Large intestine (tissue), 12 donors: ENCODE measurements at places on chromosomes 7 and 10. TPM values are rescaled to one million over a fixed set of nuclear protein-coding genes. Genes with fewer than 3 reads are reported as not detected.
A peak's percentile ranks its signal among the peaks of the same experiment; 100 is the strongest.

- no peak for DNase-seq
These were observed 264.0 kb upstream of the PRKCQ start for GRCh38 chr10:6843894-6844650.

- DNase-seq = peak; percentile 84
These were observed 22.4 kb upstream of the SMC3 start for GRCh38 chr10:110544958-110545537.

DNA sequence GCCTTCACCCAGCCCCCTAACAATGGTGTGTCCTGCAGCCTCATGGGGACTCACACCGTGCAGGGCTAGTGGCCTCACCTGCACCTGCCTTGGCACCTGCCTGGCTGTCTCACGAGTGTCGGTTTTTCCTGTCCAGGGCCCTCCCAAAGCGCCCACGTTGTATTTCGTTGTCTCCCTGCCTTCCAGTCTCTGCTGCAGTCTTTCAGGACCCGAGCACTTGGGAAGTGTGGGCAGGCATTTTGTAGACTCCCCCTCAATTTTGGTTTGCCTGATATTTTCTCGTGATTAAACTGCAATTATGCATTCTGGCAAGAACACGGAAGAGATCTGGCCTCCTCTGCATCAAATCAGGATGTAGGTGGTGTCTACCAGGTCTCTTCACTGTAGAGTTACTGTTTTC is 17.9 kb downstream of the BNIP3 start:
- DNase-seq = no peak

- DNase-seq = no peak
These were observed 188.4 kb downstream of the PPP1R17 start for GRCh38 chr7:31875424-31875823.

The SPDYE16 gene
- polyA plus RNA-seq = 1.2 TPM

DNA sequence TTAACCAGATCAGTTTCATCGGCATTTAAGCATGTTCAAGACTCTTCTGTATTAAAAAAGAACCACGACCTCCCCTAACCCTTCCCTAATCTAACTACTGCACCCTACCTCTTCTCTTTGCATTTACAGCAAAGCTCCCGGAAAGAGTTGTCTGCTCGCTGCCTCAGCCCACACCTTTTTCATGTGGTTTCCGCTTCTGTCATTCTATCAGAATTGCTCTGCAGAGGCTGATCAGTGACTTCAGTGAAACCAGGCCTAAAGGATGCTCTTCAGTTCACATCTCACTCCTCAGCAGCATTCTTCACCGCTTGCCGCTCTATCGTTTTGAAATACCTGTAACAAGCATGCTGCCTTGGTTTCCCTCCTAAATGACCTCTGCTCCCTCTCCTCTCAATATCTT is 160.9 kb downstream of the SDK1 start:
- DNase-seq = no peak

The BLNK gene
- 27.4 TPM for polyA plus RNA-seq

The YWHAG gene
- polyA plus RNA-seq = 94.7 TPM

- no peak for DNase-seq
These were observed 10.6 kb downstream of the ZYX start for GRCh38 chr7:143391462-143392404.

DNA sequence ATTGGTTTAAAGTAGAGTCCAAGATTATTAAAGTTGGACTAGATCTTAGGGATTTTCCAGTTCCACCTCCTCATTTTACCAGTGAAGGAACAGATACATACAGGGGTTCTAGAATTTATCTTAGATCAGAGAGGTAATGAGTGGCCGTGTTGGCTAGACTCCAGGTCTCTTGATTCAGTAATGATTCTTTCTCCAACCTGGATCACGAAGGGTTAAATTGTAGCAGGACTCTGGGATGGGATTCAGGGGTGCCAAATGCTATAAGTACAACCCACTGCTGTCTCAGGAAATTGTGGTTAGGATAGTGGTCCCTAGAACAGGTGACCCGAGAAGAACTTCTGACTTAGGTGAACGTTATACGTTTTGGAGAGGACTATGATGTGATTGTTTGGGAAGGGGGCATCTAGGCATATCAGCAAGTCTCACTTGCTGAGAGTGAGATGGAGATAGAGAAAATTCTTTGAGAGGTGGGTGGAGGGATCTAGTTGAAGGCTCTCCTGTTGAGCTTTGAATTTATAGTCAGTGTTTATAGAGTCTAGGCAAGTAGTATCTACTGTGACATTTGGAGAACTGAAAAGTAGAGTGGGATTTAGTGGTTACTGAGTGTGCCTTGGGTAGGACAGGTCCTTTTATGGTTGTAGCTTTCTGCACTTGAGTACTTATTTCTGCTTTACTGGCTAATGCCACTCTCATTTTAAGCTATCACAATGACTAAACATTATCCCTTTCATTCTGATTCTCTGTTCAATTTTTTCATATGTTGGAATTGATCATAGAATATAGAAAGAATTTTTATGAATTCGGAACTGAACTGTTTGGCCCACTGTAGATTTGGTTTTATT is 58.3 kb downstream of the ST7 start:
- no peak for DNase-seq
